ENCODE measurements at places on chromosomes 5 and 9. TPM values are rescaled to one million over a fixed set of nuclear protein-coding genes. Genes with fewer than 3 reads are reported as not detected.

CHSY3 gene
- total RNA-seq: not detected

C1QTNF3 gene
- total RNA-seq: 3.8 TPM

SHISAL2B gene
- total RNA-seq: not detected

TRIM36 gene
- total RNA-seq: not detected

RIMOC1 gene
- 21.1 TPM for total RNA-seq

PCYOX1L gene
- total RNA-seq: 32.1 TPM

TAF11L7 gene
- total RNA-seq: not detected

CDHR2 gene
- 1.6 TPM for total RNA-seq

COL15A1 gene
- total RNA-seq: 0.45 TPM

GZMA gene
- total RNA-seq: 1,065 TPM

DAB2IP gene
- 0.18 TPM for total RNA-seq

NMRK1 gene
- total RNA-seq: 24.8 TPM

BAAT gene
- not detected for total RNA-seq

SHOC1 gene
- total RNA-seq: not detected

CATSPER3 gene
- 0.61 TPM for total RNA-seq

NXNL2 gene
- total RNA-seq: not detected

PCDHAC1 gene
- not detected for total RNA-seq

IFNA13 gene
- not detected for total RNA-seq

CNOT8 gene
- 61.6 TPM for total RNA-seq

EGFLAM gene
- not detected for total RNA-seq

RLN2 gene
- 4.0 TPM for total RNA-seq

F2RL1 gene
- total RNA-seq: 0.82 TPM

Measured in activated CD8-positive, alpha-beta memory T cell treated with anti-CD3 and anti-CD28 coated beads, Interleukin-2, amount 10 ng/mL, durations not matched to agents 7 days and 5 days (primary cell).